Fibroblast of lung (primary cell): ENCODE measurements at places on chromosomes 2 and 18. TPM values are rescaled to one million over a fixed set of nuclear protein-coding genes. Genes with fewer than 3 reads are reported as not detected.

- DNase-seq = no peak
These were observed 26.1 kb upstream of the SYT4 start for GRCh38 chr18:43303376-43303775.

GRCh38 chr18:62131301-62131909 lies 55.5 kb downstream of the PIGN start:
- DNase-seq = peak; percentile 45

GRCh38 chr2:193980599-193980998 lies 1676.4 kb upstream of the SLC39A10 start:
- no peak for DNase-seq

Gene B3GNT7
- 0.01 and 0.06 TPM in 2 replicates for polyA plus RNA-seq

Gene CNDP1
- polyA plus RNA-seq = not detected in 2 replicates

Gene OTX1
- not detected in 2 replicates for polyA plus RNA-seq

Gene GKN2
- polyA plus RNA-seq = not detected in 2 replicates

DNA sequence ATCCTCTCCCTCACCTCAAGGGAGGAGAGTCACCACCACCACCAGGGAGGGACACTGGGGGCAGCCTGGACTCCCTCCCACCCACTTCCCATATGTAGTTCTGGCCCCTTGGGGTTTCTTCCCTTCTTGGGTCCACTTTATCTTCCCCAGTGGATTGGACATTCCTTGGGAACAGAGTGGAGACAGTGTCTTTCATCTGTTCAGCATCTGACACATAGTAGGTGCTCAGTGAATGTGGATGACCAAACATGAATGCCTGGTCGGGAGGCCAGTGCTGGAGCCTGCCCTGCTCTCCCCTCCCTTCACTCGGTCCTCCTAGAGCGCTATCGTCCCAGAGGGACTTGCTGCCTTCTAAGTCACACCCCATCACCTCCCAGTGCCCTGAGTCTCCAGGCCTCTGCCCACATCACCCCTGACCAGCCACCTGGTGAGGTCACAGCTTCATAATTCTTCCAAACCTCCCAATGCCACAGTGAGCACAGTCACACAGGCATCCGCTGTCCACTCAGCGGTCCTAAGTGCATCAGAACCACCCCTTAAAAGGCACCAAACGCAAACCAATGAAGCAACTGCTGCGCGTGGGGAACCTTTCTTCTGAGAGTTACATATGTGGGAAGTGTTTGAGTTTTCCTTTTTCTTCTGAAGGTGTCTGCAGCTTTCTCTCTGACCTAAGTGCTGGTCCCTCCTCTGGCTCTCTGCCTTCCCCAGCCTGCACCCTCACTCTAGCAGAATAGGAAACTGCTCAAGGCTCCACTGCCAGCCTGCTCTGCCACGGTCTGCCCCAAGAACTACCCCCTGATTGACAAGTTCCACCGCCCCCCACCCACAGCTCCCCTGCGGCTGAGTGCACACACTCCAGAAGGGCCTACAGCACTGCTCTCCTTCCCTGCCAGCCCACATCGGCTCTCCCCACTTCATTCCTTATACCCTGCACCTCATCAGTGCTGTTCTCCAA lies 7.2 kb upstream of the SFXN5 start:
- no peak for DNase-seq

DNA sequence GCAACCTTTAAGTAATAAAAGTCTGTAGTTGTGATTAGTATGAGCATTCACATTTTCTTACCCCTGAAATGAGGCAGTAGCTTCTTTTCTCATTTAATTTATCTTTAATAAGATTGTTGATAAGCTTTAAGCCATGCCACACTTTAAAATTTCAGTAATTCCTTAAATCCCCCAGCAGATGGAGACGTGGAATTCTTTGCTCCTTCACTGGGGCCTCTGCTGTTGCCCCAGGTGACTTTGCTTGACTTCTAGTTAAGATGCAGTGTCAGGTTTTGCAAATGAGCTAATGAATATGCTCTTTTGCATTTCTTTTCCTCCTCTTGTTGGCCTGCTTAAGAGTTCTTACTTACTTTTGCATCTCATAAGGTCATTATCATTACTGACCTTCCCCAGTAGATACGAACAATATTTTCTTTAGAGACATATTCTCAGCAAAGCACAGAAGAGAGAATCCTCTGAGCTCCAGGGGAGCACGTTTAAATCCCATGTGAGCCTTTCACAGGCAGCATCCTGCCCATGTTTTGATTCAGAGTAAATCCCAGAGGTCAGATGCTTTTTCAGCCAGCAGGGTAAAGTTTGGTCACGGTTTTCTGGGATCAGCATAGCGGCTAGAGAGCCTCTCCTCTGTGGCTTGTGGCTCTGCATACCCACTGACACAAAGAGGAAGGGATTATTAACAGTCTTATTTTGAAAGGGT lies 222.9 kb downstream of the PTPRM start:
- peak; percentile 63 for DNase-seq

DNA sequence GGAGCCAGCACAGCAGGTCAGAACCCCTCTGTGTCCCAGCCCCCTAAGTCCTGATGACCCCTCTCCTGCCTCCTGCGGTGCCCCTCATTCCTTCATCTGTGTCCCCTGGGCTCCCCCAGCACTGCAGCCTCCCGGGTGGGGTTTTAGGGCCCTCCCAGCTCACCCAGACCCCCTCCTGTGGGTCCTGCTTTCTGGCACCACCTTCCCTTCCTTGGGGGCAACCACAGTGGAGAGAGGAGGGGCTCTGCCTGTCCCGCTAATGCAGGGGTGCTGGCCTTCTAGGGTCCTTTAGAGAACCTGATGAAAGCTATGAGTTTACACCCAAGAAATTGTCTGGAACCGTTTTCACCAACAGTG lies 42.7 kb upstream of the ALPP start:
- no peak for DNase-seq

GRCh38 chr18:25443776-25444175 lies 91.8 kb upstream of the ZNF521 start:
- no peak for DNase-seq

GRCh38 chr2:192016265-192016664 lies 169.4 kb upstream of the CAVIN2 start:
- peak; percentile 83 for DNase-seq

- DNase-seq = no peak
These were observed 50.6 kb upstream of the NEMP2 start for GRCh38 chr2:190584980-190585661.

Gene SH3RF3
- polyA plus RNA-seq = 8.3 and 9.5 TPM in 2 replicates

GRCh38 chr2:132381376-132381775 lies 35.2 kb upstream of the GPR39 start:
- no peak for DNase-seq

DNA sequence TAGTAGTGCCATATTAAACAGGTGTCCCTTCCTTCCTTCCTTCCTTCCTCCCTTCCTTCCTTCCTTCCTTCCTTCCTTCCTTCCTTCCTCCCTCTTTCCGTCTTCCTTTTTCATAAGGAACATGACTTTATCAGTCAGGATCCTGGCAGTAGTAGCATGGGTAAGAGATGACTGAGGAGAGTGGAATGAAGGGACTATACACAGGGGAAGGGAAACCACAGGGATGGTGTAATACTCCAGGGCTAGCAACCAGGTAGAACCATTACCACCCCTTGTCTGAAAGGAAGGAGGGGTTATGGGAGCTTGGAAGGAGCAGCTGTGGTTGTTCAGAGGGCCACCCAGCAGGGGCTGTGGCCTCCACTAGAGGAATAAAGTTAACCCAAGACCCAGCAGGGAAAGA lies 23.2 kb upstream of the KDM3A start:
- DNase-seq = no peak

Gene ASB18
- polyA plus RNA-seq = not detected in 2 replicates

Gene CRYBA2
- not detected in 2 replicates for polyA plus RNA-seq

GRCh38 chr2:21382701-21383520 lies 259.1 kb downstream of the TDRD15 start:
- DNase-seq = no peak

Gene CD207
- polyA plus RNA-seq = 0.03 TPM in 1 of 2 replicates, not detected in the other

- DNase-seq = peak; percentile 49
These were observed 95.6 kb downstream of the GALNT3 start for GRCh38 chr2:165698444-165698884.

Gene ZFP36L2
- polyA plus RNA-seq = 26.7 and 29.6 TPM in 2 replicates

Gene GPR35
- 0.09 TPM in 1 of 2 replicates, not detected in the other for polyA plus RNA-seq

Gene LIMS3
- polyA plus RNA-seq = 0.08 and 0.71 TPM in 2 replicates

Gene LOXHD1
- not detected in 2 replicates for polyA plus RNA-seq

DNA sequence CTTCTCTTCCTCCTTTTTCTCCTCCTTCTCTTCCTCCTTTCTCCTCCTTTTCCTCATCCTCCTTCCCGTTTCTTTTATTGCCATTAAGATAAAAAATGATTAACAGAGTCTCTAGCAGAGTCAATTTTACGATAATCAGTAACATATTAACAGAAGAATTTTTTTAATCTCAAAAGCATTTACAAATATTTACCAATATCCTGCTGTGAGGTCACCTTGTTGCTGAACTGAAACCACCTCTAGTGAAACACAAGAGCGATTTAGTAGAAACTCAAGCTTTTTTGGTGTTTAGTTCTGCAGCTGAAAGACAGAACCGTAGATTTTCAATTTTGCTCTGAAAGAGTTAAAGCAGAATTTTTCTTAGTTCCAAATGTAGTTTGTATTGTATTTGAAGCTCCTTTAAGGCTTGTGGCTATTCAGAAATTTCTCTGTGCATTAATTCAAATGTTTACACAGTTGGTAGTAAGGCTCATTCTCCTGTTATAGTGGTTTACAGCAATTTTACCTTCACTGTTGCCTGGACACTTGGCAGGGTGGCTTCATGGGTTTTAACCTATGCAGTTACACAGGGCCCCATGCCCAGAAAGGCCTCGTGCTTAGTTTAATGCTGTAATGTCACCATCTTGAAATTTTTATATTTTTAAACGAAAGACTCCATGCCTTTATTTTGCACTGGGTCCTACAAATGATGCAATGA lies 1106.6 kb upstream of the FAM98A start:
- DNase-seq = no peak

GRCh38 chr18:457521-458412 lies 42.7 kb downstream of the COLEC12 start:
- peak; percentile 69 for DNase-seq

DNA sequence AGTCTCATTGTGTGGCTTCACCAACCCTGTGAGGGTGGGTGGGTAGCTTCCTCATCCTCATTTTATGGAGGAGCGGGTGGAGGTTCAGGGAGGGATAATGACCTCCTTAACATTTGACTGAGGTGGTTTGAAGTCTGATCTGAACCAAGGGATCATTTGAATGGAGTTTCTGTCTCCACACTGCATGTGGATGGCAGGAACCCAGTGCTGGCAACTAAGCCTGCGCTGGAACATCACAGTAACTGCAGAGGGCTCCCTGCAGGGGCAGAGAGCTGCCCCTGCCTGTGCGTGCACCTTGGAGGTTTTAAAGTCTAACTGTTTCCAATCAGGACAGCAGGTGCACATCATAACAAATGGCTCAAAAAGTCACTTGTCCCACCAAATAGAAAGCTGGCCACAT lies 3.3 kb downstream of the AGAP1 start:
- no peak for DNase-seq

Gene STAT4
- 0.38 and 1.2 TPM in 2 replicates for polyA plus RNA-seq

Gene SULT1C2
- polyA plus RNA-seq = not detected in 2 replicates

Gene DSG2
- polyA plus RNA-seq = 1.1 and 1.6 TPM in 2 replicates

DNA sequence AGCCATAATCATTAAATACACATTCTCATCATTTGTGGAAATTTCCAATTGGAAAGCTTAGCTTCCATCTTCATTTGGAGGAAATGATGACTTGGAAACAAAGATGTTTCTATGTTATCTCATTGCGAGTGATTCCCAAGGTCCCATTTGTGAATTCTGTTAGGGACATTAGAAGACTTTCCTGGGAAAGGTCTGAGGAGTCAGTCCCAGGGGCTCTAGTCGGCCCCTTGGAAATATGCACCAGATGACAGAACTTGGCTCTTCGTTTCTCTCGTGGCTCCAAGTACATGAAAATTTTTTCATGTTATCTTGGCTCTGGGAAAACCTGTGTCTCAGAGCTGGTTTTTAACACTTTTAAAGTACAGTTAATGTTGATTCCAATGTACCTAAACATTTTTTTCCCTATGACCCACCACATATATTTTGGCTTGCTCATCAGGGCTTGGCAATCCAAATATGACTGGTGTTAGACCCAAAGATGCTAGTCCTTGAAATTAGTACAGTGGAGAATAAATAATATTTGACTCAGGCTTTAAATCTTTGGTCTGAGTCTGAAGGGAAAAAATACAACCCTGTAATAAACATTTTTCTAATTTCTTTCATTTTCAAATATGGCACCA lies 15.4 kb upstream of the CAVIN2 start:
- DNase-seq = peak; percentile 71

Gene IL37
- not detected in 2 replicates for polyA plus RNA-seq

Gene REL
- 1.9 and 2.0 TPM in 2 replicates for polyA plus RNA-seq

DNA sequence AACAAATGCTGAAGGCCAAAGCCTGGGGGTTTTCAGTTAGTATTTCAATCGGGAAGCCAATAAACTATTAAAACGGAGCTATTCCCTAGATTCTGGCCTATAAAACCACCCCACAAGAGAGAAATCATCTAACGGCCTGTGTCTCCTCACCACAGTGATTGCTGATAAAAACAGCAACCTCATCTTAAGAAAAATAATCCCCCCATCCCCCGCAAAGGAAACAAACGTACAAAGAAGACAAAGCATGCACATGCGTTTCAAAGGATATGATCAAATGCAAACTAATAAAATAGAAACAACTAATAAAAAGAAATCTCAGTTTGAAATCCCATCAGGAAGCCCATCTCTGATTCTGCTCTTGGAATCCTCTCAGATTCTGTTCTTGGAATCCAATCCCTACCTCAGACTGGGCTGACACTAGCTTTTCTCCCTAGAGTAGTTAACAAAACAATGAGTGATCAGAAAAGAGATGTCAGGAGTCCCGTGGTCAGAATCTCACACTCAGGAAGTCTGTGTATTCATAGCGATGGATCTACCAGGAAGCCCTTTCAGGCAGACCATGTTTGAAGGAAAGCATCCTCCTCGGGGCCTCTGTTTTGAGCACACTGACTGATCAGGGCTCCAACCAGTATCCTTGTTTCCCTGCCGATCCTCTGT lies 150.7 kb downstream of the THADA start:
- no peak for DNase-seq

GRCh38 chr2:172985139-172985892 lies 90.3 kb upstream of the MAP3K20 start:
- DNase-seq = no peak

DNA sequence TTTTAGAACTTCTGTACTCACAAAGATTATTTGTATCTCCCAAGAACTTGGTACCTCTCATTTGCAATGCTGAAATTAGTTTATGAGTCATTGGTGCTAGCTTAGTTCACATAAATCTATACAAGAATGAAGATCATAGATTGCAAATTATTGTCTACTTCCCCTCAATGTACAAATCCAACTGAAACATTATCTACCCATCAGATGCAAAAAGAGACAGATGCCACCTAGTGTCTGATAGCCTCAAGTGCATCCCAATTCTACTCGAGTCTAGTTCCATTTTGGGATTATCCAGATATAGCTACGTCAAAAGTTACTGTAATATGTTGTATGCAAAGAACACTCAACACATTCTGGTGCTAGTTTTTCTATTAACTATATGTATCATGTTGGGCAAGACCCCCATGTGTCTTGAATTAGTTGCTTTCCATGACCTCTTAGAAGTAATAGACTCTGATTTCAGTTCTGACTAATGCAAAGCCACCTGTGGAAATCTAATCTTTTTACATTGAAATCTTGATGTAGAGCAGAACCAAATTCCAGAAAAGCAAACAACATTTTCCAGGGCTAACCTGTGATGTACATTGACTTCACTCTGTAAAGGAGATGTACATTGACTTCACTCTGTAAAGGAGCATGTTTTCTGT lies 210.0 kb downstream of the RBM43 start:
- DNase-seq = peak; percentile 77

Gene CPLX4
- polyA plus RNA-seq = not detected in 2 replicates

GRCh38 chr18:59631583-59632181 lies 65.5 kb downstream of the CCBE1 start:
- peak; percentile 69 for DNase-seq

Gene KIF1A
- 0.01 and 0.05 TPM in 2 replicates for polyA plus RNA-seq
